ENCODE measurements at places on chromosomes 12 and 14.

- no peak for DNase-seq
These were observed 162.9 kb downstream of the KSR2 start for GRCh38 chr12:117805865-117806264.

DNA sequence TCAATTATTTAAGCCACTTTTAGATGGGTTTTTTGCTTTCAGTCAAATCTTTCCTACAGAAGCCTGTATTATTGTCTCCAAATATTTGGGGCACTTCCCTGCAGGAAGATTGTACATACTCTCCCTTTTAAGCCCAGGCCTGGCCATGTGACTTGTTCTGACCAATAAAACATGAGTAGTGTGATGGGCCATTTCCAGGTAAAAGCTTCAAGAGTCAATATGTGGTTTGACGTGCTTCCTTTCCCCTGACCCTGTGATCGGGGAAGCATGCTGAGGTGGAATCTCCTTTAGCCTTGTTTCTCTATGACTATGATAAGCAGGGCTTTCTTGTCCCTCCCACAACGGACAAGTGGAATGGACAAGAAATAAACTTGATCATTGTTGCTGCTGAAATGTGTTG is 14.2 kb upstream of the NIN start:
- no peak for DNase-seq

DNA sequence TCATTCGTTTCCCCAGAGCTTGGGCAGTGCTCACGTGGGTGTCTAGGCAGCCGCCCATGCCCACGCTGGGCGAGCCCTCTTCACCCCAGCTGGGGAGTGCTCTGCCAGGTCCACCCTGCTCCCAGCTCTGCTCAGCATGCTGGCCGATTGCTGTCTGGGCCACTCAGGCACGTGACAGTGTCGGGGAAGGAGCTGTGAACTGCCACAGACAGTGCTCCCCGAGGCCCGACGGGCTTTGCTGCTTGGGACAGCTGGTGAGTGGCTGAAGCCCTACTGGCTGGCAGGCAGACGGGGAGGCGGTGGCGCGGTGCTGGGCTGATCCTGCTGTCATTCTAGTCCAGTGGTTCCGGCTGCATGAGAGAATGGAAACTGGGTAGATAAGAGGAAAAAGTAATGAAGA is 15.8 kb downstream of the NOC4L start:
- no peak for DNase-seq

DNA sequence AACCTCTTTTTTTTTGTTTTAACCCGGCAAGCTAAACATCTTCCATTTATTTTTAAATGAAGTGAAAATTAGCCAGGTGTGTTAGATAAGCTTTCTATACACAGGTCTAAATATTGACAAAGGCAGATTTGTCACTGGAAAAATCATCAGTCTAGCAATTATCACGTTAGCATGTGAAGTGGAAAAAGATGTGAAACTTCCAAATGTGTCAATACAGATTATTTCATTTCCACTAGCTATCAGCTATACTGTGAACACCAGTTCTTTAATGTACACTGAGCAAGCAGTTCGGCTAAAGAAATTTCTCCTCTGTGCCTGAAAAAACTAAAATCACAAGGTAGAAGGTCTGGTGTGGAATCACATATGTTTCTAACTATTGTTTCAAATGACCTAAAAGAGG is 96.6 kb upstream of the G2E3 start:
- DNase-seq: no peak

- DNase-seq: no peak
These were observed 1.3 kb downstream of the PPP1R13B start for GRCh38 chr14:103846097-103846496.

GRCh38 chr14:21074398-21075272 is 4.5 kb downstream of the ARHGEF40 start:
- no peak for DNase-seq

DNA sequence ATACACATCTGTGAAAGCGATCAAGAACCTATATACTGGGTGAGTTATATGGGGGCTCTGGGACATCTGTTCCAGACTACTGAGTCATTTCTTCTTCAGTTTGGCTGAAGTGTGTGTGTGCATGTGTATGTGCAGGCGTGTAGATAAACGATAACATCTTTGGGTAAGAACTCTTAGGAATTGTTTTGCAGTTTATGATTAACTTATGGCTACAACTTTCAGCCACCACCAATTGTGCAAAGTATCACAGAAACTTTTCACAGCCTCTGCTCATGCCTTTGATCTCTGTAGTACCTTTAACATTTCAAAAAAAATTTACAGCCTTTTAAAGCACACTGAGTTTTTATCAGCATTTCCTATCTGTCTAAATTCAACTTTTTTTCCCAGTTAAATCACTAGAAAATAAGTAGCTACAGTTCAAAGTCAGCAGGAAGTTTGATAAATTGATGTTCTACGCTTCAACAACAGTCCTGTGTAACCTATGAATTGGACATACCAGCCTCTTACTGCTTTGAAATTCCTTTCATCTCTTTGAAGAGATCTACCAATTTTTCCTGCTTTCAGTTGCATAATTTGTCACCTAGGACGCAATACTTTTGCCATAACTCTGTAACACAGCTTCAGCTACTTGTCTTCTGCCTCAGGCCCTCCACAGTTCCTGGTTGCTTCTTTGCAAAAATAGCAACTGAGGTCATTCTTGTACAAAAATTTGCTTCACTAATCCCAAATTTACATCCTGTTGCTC is 43.0 kb downstream of the PPM1H start:
- no peak for DNase-seq

DNA sequence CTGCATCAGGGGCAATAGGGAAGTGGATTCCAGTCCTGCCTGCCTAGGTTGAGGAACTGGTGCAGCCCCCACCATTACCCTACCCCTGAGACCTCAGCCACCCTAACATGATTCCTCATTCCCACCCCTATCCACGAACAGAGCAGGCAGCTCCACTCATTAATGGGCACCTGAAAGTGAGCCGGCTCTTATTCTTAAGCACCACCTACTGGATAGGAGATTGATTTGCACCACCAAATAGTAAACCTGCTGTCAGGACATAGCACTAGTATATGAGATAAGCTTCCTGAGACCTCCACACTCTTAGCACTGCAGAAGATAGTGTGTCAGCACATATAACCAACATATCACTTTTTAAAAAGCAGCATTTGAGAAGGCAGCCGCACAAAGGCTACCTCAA is 573.2 kb downstream of the SOX5 start:
- DNase-seq: no peak

DNA sequence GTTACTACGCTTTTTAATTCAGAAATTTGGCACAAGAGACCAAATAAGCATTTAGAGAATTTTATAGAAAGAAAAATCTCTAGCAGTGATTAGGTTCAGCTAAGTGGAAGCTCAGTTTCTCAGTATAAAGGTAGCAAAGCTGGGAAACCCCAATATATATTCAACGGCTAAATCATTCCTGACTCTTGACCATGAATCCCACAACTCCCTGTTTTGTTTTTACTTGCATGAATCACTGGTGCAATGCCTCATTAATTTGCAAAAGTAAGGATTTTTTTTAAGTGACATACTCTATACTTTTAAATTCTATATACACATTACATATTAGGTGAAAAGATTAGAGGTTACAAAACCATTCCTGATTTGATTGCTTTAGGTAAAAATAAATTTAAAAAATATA is 74.3 kb upstream of the PLEKHG7 start:
- DNase-seq: peak; percentile 52

DNA sequence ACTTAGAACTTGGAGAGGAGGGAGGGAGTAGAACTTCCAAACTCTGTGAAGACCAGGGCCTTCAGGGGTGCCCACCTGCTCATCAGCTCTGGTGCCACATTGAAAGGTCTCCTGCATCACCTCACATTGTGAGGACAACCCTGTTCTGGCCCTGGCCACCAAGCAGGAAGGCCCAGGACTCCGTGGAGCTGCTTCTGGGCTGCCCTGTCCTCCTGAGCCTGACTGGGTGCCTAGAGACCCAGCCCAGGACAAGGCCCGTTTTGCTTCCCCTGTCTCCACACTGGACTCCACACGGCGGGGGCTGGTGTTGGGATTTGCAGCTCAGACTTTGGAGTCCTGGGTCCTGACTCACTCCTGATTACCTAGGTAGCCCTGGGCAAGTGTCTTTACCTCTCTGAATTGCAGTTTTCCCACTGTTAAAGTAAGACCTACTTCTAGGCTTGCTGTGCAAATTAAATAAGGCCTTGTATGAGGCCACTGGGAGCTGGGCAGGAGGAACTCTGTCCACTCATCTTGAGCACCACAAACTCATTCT is 12.5 kb upstream of the KRT82 start:
- DNase-seq: no peak

GRCh38 chr14:90332271-90332584 is 487 bp upstream of the NRDE2 start:
- DNase-seq: peak; percentile 15

GRCh38 chr12:95319694-95320331 is 102.2 kb downstream of the VEZT start:
- DNase-seq: no peak

- no peak for DNase-seq
These were observed 38.6 kb upstream of the GNG2 start for GRCh38 chr14:51821822-51822221.

GRCh38 chr14:37594238-37594970 is 645 bp downstream of the FOXA1 start:
- peak; percentile 82 for DNase-seq

- no peak for DNase-seq
These were observed 420.9 kb downstream of the PCNX1 start for GRCh38 chr14:71328183-71328582.

- no peak for DNase-seq
These were observed 10.7 kb upstream of the PPFIBP1 start for GRCh38 chr12:27513155-27513824.
